ENCODE measurements at places on chromosomes 6 and 20.

DNA sequence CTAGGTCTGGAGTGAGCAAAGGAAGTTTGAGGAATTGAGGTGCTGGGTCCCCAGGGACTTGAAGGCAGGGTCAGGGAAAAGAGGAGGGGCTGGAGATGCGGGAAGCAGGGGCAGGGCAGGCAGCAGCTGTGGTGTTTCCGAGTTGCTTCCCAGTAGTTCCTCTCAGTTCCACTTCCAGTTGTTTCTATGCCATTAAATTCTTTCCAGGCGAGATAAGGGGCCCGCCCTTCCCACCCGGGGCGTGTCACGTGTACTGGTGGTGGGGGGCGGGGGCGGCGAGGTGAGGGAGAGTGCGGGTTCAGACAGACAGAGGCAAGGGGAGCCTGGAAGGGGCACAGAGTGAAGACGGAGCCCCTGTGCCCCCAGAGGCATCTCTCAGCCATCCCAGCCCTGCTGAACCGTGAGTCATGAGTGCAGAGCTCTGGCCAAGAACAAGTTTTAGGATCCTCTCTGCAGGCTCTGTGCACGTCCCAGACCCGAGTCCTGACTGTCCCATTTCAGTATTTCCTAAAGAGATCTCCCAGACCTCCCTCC is 977 bp downstream of the TNXB start:
- peak; percentile 22 for DNase-seq

GRCh38 chr6:43122146-43122545 is 46.0 kb downstream of the PTK7 start:
- no peak for DNase-seq

DNA sequence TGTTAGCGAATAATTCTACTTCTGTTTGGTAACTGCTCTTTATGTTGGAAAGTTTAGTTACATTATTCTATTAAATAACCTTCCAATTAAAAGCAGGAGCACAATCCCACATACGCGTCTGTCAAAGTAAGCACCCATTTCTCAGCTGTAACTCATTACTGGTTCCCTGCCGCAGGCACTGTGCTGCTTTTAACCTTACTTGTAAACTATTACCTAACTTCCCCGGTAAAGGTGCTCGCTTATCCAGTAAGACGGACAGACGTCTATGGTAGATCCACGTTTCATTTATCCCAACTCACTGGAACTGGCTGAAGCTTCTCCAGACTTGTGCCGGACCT is 529 bp upstream of the ENPP4 start:
- DNase-seq = no peak

DNA sequence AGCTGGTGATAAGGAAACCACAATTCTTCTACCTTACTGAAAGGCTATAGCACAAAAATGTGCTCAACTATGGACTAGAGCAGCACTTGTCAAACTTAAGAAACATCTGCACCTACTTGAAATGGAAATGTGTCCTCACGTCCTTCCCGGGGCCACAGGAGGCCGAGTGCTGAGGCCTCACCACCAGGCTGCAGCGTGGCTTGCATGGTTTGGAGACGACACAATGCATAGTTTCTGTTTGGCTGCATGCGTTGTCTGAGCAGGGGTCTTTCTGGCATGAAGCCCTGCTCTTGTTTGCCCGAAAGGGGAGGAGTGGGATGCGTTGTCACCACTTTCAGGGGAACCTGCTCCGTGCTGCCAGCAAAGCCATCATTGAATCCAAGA is 228.8 kb downstream of the TTLL2 start:
- DNase-seq = no peak

DNA sequence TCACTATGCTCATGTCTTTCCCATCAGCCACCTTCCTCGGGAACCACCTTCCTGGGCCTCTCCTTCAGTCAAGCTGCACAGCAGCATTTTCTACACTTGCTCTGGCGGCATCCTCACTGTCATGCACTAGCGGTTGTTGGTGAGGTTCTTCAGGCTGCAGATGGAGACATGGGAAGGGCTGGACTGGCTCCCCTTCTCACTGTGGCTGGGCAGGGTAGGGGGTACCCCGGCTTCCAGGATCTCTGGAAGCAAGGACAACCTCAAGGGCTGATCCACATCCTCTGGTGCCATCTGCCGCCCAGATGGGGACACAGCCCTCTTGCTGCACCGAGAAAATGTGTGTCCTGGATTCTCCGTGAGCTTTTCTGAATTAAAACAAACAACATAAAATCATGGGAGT is 180.1 kb upstream of the RNF24 start:
- DNase-seq = peak; percentile 53

DNA sequence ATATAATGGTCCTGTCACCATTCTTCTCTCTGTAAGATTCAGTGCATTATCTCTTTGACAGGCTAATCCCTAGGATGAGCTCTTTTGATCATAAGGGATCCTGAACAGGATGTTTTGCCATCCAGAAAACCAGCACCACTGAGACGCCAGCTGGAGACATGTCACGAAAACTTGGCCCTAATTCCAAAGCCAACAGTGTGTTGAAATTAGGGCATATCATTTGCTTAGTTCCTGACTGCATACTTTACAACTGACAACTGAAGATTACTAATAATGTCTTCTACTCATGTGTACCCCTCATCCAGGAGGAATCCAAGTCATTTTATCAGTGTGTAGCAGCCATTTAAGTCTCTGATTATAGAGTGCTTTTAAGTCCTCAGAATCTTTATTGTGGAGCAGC is 243.6 kb downstream of the KCNQ5 start:
- DNase-seq = peak; percentile 6

DNA sequence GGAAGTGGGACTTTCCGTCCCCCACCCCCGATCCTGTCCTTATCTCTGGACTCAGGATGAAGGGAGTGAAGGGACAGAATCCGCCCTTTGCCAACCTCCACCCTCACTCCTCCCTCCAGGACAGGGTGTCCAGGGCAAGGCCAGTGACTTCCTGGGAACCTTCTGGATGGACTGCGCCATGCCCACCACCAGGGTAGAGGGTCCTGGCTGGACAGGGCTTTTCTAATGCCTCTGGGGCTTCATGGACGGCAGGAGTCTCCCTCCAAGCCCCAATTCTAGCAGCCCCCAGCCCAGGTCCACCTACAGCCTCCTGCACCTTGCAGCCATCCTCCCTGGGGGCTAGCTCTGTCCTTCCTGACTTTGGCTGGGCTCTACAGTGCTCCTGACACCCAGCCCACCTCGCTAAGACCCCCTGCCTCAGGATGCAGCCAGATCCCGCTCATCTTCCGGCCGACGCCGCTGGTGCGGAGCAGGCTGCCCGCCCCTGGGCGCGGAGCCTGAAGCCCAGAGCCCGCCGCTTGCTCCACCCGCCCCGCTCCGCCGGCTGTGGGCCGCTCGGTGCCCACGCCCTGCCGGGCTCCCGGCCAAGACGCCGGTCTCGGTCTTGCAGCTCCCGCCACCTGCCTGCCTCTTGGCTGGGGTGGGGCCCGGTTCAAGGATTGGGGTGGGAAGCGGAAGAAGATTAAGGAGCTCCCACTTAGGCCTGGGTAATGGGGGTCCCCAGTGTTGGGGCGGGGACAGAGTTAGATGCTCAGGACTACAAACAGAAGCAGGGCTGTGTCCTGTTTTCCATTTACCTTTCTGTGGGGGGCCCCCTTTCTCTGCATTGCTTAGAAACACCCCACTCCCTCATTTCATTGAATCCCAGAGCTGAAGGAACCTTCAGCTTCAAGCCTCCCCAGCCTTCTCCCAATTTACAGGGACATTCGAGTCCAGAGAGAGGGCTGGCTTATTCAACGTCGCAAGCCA is 72.8 kb downstream of the MDGA1 start:
- no peak for DNase-seq

- DNase-seq = no peak
Measured at GRCh38 chr20:823574-823902, 10.0 kb upstream of the FAM110A start.

DNA sequence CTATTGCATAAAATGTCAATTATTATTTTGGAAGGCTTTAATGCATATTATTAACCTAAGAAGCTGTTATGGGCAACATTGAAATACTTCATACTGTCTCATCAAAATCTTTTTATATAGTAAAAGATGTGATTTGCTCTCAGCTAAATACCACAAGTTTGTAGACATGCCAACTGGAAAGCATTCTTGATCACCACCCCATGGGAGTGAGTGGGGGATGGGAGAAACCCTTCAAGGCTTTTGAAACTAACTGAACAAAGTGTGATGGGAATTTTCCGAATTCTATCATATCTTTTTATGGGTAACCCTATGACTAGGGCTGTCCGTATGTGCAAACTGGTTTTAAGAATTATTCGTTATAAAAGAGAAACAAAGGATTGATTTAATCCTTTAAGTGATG is 377.3 kb upstream of the JAG1 start:
- no peak for DNase-seq

GRCh38 chr6:87588756-87589407 is 905 bp downstream of the RARS2 start:
- DNase-seq = no peak

GRCh38 chr6:2266841-2267240 is 21.4 kb upstream of the GMDS start:
- no peak for DNase-seq

DNA sequence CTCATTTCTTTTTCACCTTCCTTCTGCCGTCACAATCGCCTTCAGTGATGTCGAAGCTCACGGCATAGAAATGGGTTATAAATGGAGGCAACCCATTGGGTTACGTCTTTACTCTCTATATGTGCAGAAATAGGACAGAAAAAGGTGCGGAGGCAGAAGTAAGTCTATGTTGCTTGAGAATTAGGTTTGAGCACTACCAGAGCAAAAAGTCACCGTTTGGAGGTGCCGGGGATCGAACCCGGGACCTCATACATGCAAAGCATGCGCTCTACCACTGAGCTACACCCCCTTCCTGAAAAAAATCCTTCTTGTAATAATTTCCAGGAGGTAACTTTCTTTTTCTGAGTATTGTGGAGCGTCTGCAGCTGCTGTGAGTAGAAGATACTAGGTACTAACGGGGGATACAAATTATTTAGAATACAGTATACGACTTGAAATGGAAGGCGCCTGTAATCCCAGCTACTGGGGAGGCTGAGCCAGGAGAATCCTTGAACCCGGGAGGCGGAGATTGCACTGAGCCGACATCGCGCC is 134.2 kb downstream of the TRIM27 start:
- peak; percentile 66 for DNase-seq

DNA sequence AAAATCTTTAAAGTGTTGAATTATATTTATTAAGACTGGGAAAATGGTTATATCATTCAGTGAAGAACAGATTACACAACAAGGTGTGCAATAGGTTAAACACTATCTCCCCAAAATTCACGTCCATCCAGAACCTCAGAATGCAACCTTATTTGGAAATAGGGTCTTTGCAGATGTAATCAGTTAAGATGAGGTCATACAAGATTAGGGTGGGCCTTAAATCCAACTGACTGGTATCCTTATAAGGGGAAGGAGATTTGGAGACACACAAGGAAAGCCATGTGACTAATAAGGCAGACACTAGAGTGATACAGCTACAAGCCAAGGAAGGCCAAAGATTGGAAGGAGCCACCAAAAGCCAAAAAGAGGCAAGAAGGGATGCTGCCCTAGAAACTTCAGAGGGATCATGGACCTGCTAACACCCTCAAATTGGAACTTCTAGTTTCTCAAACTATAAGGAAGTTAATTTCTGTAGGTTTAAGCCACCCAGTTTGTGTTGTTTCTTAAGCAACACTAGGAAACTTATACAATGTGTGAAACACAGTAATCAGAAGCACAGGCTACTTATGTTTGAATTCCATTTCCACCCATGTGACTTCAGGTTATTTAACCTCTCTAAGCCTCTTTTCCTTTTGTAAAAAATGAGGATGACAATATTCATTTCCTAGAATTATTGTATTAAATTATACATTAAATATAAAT is 16.9 kb downstream of the ILRUN start:
- no peak for DNase-seq

DNA sequence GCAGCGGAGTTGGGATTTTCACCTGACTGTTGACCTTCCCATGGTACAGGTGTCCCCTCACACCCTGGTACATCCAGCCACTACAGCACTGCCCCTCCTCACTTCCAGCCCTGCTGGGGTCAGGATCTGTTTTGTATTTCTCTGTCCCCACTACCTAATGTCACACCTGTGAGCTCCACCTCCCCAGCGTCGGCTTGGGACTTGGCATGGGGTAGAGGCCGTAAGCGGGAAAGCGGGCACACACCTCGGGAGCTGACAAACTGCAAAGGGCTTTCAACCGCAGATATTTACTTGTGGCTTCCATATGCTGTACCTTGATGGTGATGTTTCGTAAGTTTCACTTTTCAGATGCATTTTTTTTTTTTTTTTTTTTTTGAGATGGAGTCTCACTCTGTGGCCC is 5.4 kb upstream of the CCN5 start:
- DNase-seq = no peak

DNA sequence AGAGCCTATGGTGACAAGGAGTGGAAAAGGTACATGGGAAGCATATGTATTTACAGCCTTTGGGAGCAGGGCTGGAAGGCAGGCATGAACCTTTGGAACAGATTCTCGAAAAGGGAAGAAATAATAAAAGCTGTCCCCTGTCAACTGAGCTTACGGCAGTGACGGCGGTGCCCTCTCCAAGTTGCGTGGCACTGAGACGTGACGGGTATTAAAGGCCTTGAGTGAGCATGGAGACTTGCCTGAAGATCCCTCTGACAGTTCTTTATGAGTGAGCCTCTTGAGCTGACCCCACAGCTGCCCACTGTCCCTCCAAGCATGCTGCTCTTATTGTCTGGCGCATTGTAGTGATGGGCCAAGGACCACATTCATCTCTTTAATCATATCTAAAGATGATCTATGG is 388.5 kb downstream of the ZFAND3 start:
- DNase-seq = no peak

- peak; percentile 48 for DNase-seq
Measured at GRCh38 chr20:6685181-6685582, 82.3 kb upstream of the BMP2 start.

DNA sequence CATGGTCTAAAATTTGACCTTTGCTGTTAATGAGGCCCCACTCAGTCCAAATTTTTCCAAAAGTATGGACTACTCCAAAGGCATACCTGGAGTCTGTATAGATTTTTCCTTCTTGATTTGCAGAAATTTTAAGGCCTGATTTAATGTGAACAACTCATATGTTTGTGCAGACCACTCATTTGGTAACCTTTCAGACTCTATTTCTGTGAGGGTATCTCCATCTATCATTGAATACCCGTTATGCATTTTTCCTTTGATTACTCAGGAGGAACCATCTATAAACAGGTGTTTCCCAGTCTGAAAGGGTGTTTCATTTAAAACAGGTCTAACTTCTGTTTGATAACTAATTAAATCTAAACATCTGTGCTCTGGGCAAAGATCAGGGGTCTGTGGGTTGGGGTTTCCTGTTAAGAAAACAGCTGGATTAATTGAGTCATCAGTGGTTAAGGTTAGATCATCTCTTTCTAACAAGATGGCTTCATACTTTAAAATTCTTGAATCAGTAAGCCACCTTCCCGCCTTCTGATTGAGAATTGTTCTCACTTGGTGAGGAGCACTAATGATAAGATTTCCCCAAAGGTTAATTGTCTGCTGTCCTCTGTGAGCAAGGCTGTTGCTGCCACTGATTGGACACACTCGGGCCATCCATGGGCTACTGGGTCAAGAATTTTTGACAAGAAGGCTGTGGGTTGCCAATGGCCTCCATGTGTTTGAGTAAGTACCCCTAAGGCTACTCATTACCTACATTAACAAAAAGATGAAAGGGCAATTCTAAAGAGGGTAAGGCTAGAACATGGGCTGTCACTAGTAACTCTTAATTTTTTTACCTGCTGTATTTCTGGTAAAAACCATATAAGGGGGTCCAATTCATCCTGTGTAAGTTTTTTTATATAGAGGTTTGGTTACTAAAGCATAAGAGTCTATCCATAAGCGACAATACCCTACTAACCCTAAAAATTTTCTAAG is 24.1 kb downstream of the HLA-B start:
- DNase-seq = no peak

Measured in choroid plexus epithelial cell (primary cell).